ENCODE measurements at places on chromosomes 16 and 17. TPM values are rescaled to one million over a fixed set of nuclear protein-coding genes. Genes with fewer than 3 reads are reported as not detected.

Gene PMP22
- total RNA-seq, result 54.1 TPM

Gene ZNF18
- total RNA-seq, result 12.4 TPM

Gene TBC1D3
- not detected for total RNA-seq

Gene KLHL10
- not detected for total RNA-seq

Gene PFAS
- total RNA-seq, result 41.8 TPM

Gene HAPSTR1
- total RNA-seq, result 106 TPM

Gene TBC1D3G
- total RNA-seq, result not detected

Data from uterine smooth muscle cell (primary cell).